ENCODE measurements at places on chromosomes 4 and X.

- no peak for DNase-seq
Measured at GRCh38 chr4:94516999-94517398, 65.3 kb downstream of the PDLIM5 start.

- DNase-seq, result no peak
Measured at GRCh38 chrX:34656842-34657725, at the start of gene TMEM47. Gene TMEM47, minus strand, starts transcription at chrX:34657285. Its CDS starts 256 bp downstream, at chrX:34657029.

DNA sequence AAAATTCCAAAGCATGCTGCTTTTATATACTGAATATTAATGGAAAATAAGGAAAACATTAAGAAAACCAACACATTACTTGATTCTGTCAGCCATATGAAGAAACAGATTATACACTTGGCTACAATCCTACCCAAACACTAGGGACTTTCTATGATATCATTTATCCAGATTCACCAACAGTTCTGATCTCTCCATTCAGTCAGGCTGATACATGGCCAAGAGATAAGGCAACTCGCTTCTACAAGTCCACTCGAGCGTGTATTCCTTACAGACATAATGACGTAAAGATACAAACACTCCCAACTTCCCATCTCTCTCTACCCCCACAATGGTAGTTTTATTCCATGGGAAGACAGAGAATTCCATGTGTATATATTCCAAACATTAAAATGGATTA, 44.5 kb downstream of the NEK1 start:
- DNase-seq, result no peak

DNA sequence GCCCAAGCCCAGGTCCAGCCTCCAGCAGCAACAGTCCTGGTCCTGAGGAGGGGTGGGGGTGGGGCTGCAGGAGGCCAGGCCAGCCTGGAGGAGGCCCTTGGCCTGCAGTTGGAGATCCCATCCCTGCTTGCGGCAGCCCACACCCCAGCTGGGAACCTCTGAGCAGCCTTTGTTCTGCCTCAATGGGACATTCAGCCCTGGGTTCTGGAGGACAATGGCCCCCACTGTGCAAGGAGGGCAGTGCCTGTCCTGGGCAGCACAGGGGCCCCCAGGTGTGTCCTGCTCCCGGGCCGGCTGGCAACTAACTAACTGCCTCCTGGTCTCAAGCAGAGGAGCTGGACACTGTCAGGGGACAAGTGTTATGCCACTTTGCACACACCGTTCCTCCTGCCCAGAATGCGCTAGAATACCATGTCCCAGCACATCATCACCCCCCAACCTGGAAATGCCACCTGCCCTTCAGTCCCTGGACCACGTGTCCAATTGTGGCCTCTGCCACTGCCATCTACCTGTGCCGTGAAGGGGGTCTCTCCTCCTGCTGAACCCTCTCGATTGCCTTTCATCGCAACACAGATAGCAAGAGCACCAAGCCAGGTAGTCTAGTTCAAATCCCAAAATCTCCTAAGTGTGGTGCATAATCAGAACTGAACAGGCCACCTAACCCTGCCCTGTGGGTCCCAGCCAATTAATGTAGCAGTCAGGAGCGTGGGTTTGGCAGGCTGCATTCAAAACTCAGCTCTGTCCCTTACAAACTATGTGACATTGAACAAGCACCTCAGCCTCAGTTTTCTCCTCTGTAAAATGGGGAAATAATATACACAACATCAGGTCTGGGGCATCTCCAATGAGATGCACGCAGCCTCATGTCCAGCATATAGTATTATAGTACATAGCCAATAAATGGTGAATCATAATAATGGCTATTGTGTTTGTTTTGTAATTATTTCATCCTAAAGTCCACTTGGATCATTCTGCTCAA, 8.8 kb downstream of the PPP2R2C start:
- DNase-seq, result no peak

DNA sequence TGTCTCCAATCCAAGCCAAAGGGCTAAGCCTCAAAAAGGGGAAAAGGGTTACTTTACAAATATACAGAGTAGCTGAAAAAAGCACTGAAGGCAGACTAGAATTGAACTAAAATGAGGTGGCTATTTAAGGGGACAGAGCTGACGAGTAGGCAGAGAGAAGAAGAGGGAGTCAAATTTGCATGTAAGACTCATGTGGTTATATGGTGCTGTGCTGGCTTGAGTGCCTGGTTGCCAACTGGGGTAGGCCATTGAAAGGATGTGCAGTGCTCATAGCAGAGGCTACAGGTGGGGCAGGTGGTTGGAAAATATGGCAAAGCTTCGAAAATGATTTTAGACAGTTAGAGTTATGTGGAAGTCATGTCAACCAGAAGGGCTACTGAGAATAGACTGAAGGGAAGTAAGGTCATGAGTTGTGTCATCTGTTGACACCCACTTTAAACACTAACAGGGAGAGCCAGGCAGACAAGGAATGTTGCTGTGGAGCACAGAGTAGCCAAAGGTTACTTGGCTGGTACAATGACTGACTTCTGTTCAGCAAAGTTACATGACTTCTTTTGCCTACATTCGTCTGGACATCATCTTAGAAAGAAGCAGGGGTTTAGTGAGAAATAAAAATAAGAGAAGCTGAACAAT, 1210.4 kb downstream of the ADGRL3 start:
- DNase-seq, result no peak

GRCh38 chrX:54029529-54030143, 14.6 kb downstream of the PHF8 start:
- no peak for DNase-seq

DNA sequence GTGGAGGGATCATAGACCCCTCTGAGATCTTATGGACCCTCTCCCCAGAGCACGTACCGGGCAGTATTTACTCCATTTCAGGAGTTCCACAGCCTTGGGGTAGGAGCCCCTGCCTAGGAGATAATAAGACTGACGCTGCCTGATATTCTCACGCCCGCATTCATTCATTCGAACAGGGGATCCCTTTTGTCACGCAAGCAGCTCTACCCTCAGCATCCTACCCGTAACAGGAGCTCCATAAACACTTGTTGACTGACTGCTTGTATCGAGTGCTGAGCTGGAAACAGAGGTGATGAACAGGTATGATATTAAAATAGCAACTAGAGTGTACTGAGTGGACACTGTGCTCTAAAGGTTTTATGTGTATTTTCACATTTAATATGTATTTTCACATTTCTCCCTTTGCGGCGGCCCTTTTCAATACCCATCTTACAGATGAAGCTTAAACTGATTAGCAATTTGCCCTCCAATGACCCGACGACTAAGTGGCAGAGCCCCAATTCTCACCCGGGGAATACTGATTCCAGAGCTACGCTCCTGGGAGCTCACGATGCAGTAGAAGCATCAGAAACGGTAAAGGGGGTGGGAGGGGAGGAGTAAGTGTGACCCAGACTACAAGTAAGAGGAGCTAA, 888 bp downstream of the RAB28 start:
- no peak for DNase-seq

GRCh38 chrX:40281336-40282005, 183.7 kb upstream of the BCOR start:
- no peak for DNase-seq

DNA sequence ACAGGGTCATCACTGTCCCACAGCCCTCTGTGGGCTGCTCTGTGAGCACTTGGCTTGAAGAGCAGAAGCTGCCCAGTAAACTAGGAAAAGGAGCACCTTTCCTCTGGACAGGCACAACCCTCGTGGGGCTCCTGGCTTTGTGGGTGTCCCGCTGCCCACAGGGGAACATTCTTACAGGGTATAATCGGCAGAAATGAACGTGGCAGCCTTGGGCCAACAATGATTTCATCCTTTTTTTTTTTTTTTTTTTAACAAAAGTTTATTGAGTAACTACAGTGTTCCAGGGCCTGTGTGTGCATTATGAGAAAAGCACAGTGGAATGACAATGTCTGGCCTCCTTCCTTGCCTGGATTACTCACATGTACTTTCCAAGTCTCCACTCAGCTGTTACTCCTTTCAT, 197.2 kb downstream of the PDGFC start:
- DNase-seq, result no peak

- no peak for DNase-seq
Measured at GRCh38 chrX:115373308-115373707, 83.8 kb downstream of the LUZP4 start.

DNA sequence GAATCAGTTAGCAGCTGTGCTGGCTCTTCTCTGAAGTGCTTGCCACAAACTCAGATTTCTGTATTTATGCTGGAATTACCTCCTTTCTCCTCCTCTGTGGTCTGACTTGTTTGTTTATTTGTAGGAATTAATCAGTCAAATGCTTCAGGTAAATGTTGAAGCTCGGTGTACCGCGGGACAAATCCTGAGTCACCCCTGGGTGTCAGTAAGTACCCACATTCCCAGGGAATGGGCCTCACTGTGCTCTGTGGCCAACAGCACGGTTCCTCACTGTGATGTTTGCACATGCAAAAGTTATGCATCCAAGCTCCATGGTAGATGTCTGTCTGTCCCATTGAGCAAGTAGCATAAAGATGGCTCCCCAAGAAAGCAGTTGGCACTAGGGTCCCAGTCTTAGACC, 169.9 kb downstream of the DCLK2 start:
- DNase-seq, result no peak

GRCh38 chrX:114028907-114029662, 554.8 kb upstream of the HTR2C start:
- DNase-seq, result no peak

DNA sequence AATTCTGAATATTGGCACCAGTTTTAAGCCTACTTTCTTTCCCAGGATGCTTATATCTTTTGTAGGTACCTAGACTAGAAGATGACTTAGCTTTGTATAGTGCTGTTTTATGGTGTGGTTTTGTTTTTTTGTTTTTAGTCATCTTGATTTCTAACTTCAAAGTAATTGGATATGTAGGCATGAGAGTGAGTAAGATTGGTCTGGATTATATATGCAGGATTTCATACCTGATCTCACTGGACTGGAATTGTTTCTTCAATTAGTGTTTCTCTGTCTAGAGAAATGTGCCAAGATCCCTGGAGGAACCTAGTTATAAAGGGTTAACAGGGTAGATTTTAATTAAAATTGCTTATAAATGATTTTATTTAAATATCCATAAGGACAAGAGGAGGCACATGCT, 23.1 kb downstream of the NAP1L5 start:
- DNase-seq, result no peak

GRCh38 chr4:105755375-105755774, 46.8 kb downstream of the GSTCD start:
- DNase-seq, result no peak

DNA sequence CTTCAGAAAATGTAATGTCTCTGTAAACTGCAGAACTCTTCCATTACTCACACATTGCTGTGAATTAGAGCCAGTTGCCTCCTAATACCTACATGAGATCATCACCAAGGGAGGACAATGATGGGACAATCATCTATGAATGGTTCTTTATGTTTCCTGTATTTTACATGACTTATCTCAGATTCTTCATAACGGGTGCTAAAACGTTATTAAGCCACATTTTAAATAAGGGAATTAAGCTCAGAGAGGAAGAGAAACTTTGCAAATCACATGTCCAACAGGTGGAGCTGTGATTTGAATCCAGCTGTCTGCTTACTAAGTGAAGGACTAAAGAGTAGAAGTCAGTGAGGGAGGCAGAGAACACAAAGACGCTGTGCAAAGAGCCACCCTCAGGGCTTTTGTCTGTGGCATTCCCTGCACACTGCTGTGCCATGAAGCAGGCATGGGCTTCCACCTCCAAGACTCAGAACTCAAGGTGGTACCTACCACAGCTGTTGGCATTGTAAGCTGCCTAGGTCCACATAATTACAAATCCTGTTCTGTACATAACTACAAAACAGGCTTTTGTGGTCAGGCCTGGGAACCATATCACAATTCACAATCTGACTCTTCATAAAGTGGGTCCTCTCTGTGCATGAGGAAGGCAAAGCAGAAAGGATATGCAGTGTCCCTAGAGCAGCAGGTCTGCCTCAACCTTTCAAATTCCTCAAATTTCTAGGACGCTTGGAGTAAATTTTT, 12.8 kb downstream of the TBC1D9 start:
- DNase-seq, result no peak

DNA sequence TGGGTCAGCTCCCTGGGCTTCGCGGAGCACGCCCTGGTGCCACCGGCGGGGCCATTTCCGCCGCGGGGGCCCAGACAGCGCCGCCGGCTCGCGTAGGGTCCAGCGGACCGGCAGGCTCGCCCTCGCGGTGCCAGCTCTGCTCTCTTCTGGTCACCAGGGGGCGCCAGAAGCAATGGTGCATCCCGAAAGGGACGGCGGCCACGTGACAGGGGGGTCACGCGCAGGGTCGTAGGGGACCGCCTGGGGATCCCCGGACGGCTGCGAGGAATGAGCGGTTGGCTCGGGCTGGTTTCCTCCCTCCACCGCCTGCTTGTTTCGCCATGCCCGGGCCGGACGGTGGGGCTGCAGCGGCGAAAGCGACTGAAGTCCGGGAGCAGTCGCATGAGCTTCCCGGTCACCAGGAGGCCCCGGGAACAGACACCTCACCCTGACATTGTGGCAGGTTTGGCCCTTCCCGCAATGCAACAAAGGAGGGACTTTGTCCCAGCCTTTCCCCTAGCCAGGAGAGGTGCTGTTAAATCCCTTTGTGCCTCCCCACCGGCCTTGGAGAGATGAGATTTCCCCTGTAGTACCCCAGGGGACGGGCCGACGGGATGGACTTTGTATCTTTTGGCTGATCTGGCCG, 15.8 kb downstream of the ZCCHC12 start:
- peak; percentile 4 for DNase-seq

DNA sequence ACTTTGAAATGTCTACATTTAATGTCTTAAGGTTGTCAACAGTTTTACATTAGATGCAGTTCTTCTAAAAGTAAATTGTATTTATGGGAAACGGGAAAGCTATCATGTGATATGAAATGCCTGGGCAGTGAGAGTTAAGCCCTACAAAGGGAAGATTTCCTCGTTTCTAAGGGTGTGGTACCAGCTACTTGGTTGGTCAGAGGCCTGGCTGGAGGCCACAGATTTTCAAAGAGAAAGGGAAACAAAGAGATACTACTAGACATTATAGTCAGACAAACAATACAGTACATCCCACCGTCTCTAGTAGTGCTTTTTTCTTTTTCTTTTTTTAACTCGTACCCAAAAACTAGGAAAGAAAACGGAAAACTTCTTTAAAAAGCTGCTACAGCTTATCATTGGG, 467.8 kb downstream of the PCDH7 start:
- DNase-seq, result no peak

DNA sequence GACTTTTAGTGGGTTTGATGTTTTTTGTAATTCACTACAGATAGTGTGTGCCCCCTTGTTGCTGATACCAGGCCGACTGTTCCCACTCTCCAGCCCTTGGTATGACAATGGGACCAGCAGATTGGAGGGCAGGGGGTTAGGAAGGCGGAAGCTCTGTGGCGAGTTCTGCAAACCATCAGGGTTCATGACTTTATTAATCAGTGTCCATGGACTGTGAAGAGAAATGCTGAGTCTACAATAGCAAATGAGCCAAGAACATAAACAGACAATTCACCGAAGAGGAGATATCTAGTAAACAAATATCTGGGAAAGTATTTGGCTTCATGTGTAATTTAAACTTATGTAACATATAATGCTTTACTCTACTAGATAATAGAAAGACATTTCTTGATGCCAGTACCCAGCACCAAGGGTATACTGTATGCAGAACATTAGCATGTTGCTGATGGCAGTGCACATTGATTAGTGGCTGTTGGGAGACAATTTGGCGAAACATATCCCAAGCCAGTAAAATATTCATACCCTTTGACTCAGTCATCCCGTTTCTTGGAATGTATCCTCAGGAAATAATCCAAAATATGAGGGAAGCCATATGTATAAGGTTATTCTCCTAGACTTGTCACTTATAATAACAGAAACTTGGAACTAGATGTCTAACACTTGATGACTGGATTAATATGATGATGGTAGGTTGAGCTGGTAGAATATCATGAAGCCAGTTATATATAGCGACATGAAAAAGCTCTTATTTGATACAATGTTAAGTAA, 169.4 kb downstream of the PTTG2 start:
- DNase-seq, result no peak

- no peak for DNase-seq
Measured at GRCh38 chr4:158766434-158767044, 2.3 kb upstream of the FNIP2 start.

- no peak for DNase-seq
Measured at GRCh38 chr4:55125087-55125721, at the start of gene KDR. Gene KDR, minus strand, starts transcription at chr4:55125595. Its CDS starts 302 bp downstream, at chr4:55125293.
